CD4-positive, alpha-beta T cell treated with Interleukin-6 for 4 hours (primary cell): ENCODE measurements at places on chromosomes 11 and 22.

GRCh38 chr11:40129266-40129665 lies 1330.2 kb downstream of the LRRC4C start:
- DNase-seq, result no peak

- no peak for DNase-seq
These were observed 36.6 kb downstream of the ZBTB44 start for GRCh38 chr11:130278151-130278550.

DNA sequence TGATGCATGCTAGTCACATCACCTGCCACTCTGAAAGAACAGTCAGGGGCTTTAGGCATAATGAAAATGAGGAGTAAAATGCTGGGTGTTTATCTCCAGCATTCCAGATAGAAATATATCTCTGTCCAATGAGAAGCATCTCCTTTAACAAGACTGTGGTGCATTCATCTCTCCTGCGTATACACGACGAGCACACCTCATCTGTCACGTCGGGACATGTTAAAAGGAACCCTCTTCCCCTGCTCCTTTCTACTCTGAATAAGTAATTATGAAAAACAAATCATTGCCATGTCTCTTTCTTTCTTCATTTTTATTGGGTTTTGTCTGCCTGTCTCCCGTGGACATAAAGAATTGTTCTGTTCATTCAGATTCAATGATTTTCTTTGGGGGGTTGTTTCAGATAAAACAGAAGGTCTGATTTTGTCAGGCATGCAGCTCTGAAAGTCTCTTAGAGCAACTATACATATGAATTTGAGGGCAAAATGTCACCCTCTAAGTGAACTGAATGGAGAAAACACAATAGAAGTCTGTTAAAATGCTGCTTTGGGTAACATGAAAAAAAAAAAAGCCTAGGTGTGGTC lies 195.0 kb downstream of the MAML2 start:
- no peak for DNase-seq

- DNase-seq, result peak; percentile 26
These were observed 57.1 kb upstream of the TCF20 start for GRCh38 chr22:42327462-42328129.

GRCh38 chr11:26231252-26231661 lies 100.7 kb upstream of the ANO3 start:
- DNase-seq, result no peak

GRCh38 chr11:44777209-44778194 lies 50.7 kb downstream of the TSPAN18 start:
- no peak for DNase-seq

DNA sequence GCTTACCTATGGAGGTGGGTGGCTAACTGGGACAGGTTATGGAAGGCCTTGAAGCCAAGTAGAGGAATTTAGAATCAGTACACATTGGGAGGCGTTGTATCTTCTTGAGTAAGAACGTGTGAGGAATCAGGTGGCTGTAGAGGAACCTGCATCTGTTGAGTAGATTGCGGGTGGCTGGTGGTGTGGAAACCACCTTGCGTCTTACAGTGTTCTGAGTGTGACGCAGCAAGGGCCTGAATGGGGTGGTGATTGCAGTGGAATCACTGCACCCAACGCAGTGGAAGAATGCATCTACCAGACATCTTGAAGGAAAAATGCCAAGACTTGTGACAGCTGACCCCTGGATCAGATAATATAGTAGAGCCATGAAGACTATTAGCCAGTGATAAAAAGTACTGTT lies 110.8 kb upstream of the NNMT start:
- DNase-seq, result no peak

- no peak for DNase-seq
These were observed 60.5 kb upstream of the UCP3 start for GRCh38 chr11:74069146-74070046.

DNA sequence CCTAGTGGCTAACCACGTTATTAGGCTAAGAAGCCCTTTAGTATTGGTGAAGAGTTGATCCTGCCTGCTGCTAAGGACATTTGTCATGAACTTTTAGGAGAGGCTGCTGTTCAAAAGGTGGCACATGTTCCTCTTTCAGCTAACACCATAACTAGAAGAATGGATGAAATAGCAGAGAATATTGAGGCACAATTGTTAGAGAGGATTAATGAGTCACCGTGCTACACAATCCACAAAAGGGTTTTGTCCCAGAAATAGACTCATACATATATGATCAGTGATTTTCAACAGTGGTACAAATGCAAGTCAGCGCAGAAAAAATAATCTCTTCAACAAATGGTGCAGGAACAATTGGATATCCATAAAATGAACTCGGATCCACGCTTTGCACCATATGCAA lies 7.0 kb upstream of the MSANTD2 start:
- no peak for DNase-seq

DNA sequence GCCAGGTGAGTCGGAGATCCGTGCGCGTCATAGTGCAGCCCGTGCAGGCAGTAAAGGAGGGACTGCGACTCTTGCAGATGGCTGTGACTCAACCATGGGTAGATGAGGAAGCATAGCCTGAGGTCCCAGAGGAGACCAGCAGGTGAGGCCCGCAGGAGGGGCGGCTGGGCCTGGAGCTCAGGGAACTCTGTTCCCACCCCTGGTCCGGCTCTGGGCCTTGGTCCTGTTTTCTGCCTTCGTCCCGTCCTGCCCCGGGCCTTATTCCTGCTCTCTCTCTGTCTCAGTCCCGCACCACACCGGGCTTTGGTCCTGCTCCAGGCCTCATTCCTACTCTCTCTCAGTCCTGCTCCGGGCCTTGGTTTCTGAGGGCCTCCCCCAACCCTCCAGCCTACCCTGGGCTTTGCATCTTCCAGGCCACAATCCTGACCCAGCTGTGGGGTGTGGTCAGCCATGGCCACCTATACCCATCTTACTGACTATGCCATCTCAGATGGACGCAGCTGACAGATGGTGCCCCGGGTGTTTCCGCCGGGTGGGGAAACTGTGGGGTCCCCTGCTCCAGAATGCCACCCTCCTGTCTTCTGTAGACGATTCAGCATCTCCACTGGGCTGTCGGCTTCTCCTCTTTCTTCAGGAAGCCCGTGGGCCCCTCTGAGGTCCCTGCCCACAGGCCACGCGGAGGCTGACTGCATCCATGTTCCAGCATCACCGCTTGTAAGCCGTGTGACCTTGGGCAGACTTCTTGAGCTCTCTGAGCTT lies 1134.1 kb downstream of the BRD1 start:
- no peak for DNase-seq

- no peak for DNase-seq
These were observed 9.4 kb downstream of the AIP start for GRCh38 chr11:67492069-67492727.

GRCh38 chr11:3723014-3723708 lies 52.0 kb upstream of the CHRNA10 start:
- DNase-seq, result no peak

GRCh38 chr22:42317008-42317407 lies 46.6 kb upstream of the TCF20 start:
- DNase-seq, result peak; percentile 59

DNA sequence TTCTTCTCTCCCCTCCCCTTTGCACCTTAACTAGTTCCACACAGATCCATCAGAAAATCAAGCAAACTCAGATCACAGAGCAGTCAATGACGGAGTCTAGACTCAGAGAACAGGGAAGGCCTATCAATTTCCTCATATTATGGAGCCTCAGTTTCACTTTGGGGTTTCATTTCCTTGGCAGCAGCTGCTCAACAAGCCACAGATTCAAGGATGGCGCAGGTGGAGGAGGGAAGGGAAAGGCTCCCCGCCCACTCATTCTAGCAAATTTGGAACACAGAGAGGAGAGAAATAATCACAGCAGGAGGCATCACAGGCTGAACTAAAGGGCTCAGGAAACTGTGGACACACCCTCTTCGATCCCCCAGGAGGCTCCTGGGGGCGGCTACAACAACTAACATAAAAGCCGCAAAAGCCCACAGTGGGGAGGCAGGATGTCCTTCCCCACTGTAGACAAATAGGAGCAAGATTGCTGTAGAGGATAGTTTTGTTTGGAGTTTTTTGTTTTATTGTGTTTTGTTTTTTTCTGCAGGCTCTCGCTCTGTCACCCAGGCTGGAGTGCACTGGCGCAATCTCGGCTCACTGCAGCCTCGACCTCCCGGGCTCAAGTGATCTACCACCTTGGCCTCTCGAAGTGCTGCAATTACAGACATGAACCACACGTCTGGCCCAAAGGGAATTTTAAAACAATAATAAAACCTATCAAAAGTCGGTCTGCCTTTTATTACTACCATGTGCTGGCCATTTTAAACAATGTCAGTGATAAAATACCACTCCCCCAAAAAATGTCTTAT lies 3.4 kb downstream of the PLAAT3 start:
- DNase-seq, result no peak

- no peak for DNase-seq
These were observed 104.4 kb upstream of the PLET1 start for GRCh38 chr11:112364962-112365481.

DNA sequence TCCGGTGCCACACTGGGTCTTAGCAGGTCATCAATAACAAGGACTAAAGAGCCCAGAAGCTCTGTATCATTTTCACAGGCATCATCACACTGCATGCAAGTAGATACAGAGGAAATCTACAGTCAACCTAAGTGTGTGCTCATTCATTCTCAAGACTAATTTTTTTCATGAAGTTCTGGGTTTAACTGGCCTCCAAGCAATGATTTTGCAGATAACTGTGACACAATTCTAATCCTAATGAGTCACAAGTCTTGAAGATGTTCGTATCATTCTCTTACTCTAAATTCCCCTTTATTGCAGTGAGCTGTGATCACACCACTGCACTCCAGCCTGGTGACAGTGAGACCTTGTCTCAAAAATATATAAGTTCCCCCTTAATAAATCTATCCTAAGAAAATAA lies 2.5 kb downstream of the OR52W1 start:
- DNase-seq, result no peak

DNA sequence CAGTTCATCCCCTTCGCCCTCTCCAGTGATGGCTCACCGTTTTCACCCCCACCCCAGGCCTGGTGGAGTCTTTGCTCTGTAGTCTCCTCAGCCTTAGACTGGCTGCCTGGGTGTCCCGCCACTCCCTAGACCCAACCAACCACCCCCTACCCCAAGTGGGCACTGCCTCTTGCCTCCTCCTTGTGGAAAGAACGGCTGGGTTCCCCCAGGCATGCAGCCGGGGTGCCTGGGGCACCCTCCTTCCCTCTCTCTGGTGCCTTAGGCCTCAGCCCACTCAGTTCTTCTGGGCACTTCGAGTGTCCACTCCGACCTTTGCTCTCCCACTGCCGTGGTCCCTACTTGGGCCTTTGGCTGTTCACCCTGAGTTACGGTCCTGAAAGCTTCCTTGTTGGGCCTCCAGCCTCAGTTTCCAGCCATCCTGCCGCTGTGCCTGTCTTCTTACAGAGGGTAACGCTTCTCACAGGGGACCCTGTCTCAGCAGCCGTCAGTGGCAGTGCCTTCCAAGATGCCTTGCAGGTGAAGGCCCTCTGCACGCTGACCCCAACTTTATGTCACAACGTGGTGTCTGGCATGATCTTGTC lies 3.1 kb downstream of the GRIK4 start:
- no peak for DNase-seq

GRCh38 chr11:69337211-69337721 lies 43.3 kb downstream of the MYEOV start:
- DNase-seq, result peak; percentile 10

DNA sequence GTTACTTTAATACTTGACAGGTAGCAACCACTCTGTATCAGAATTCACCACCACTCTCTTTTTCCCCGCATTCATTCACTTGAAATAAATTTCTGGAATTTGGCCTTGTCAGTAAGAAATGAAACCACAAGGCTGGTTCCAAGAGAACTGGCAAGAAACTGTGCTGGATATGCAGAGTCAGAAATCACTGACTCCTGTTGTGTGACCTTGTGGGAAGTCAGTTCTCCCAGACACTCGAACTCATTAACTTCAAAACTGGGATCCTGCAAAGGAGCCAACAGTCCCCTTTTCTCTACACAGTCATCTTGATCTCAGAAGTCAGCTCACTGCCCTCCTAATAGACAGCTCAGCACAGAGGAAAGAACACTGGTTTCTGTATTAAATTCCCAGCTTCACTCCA lies 142.7 kb downstream of the LRRC4C start:
- no peak for DNase-seq

- no peak for DNase-seq
These were observed 240.9 kb upstream of the CADM1 start for GRCh38 chr11:115745066-115745465.

DNA sequence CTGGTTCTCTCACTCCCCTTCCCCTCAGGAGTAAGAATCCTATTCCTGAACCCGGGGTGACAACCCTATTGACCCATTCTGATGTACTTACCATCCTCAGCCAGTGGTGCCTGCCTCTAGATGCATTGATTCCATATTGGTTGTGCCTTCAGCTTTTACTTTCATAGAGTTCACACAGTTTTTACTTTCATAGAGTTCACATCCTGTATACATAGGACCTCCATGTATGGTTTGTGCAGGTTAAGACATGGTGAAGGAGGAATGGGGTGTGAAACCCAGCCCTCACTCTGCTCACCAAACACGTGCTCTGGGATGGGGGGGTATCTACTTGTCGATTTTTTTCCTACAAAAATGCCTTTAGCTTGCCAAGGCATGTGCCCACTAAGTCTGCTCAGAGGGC lies 105.6 kb upstream of the TBCEL start:
- no peak for DNase-seq

DNA sequence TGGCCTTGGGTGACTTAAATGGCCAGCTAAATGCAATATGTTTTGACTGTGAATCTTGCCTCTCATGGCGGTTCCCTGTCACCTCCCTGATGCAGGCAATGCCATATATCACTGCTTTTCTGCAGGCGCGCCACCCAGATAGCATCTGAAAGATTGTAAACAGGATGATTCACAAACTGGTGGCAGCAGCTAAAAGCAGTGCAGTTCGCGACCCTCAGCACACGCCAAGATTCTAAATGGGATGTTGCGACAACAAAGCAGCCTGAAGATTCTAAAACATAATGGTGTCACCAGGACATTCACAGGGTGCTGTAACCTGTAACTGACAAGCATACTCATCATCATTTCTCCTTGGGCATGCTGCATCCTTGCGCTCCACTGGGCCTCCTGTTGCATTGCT lies 440.4 kb upstream of the CADM1 start:
- DNase-seq, result no peak

- no peak for DNase-seq
These were observed 162.1 kb upstream of the RASSF10 start for GRCh38 chr11:12846786-12847615.

DNA sequence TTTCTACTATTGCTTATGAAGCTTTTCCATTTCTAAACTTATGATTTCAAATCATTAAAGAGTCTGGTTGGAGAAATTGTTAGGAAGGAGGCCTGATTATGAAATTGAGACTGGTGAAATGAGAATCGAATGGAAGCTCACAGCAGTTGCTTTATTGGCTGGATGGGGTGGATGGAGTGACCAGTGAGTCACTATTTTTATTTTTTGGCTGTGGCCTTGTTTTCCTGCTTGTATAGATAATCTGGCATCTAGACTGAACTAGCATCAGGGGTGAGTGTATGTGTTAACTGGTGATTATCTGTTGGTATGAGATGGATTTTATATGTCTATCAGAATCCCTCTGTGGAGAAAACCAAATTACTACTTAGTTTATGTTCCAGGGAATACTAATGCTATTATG lies 36.2 kb downstream of the UVRAG start:
- no peak for DNase-seq

GRCh38 chr11:35662061-35662648 lies 420 bp upstream of the TRIM44 start:
- peak; percentile 23 for DNase-seq

- peak; percentile 85 for DNase-seq
These were observed 4.6 kb downstream of the TRABD start for GRCh38 chr22:50190182-50190940.
